ENCODE measurements at places on chromosomes 2 and 18.

- DNase-seq = no peak
These were observed 11.3 kb upstream of the CIB4 start for GRCh38 chr2:26652361-26653041.

DNA sequence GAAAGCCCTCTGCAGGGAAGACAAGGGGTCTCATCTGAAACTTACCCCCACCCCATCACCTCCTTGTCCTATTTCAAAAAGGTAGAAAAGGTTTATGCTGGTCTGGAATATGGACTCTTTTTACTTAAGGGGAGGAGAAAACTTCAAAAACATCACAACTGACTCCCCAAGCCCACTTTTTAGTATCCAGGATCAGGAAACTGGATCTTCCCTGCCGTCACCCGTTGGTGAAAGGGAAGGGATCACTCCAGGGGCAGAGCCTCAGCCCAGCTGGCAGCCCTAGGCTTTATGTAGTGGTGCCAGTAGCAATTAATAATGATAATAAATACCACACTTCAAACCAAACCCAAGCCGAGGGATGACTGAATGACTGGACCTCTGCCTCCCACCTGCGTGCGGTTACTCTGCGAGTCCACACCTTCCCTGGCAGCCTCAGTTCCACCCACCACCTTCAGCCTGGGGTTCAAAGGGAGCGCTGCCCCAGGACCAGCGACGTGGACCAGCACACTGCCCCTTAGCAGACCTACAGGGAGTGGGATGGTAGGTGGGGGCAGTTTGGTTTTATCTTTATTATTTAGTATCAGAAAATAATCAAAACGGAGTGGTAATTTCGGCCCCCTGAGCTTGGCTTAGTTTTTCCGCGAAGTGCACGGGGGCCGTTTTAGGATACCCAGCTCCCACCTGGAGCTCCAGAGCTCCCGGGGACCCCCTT is 4.9 kb upstream of the GATA6 start:
- no peak for DNase-seq

DNA sequence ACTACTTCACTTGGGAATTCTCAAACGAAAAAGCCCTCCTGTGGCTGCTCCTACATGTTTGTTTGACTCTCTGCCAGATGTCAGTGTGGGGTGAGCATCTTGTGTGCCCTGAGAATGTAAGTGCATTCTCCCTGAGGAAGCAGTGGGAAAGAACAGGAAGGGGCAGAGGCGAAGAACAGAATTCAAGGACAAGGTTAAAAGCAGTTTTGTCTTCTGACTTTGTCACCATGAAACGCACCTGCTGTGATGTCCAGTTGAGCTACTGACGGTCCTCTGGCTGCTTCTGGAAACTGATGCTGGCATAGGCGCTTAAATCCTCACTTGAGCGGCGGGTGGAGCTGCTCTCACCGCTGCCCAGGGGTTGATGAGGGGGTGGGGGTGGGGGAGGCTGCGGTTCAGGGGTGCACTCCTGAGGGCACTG is 4.9 kb downstream of the IRS1 start:
- no peak for DNase-seq

DNA sequence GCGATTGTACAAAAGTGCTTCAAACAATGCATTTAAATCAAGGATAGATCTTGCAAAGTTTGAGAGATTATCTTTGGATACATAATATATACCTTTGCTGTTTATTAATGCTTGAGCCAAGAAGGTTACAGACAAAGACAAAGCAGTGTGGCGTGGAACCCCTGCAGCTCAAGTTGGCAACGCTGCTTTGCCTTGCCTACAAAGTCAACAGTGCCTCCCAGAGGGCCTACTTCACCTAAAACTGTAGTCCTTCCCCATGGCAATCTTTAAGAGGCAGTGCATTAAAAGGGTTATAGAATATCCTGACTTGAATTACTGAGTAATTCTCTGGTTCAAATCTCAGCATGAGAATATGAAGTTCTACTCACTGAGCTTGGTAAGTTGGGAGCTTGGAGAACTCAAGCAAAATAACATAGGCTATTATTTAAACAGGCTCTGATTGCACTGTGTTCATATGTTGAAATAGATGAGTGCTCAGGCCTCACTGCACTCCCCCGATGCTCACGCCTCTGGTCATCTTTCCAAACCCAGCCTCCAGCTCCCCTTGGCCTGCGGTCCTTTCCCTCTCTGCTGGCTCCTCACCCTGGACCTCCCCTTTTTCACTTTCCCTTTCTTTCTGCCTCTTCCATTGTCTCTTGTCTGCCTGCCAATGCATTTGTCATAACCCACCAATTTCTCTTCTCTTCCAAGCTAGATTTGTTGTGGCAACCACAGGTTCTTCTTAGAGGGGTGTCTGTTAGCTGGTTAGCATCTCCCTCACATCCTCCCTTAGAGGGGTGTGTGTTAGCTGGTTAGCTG is 96.5 kb downstream of the MYT1L start:
- no peak for DNase-seq

GRCh38 chr18:8480506-8481328 is 128.5 kb upstream of the RAB12 start:
- DNase-seq = no peak

- DNase-seq = no peak
These were observed 87.0 kb downstream of the CERS6 start for GRCh38 chr2:168543037-168543436.

DNA sequence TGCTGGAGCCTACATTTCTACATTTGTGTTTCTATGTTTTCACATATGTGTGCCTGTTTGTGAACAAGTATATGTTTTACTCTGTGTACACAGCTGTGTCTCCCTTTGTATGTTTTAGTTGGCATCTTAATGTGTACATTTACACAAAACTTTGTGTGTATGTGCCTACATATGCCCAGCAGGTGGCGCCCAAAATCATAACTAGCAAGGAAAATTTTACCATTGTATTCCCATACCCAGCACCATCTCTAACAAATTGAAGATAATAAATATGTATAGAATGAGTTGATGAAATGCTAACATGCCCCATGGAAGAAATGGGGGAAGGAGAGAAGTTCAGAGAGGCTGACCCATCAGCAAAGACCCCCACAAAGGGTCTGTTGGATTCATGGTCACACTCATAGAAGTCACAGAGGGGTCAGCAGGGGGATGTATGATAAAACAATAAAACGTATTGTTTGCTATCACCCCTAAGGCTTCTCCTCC is 48.1 kb downstream of the PKDCC start:
- peak; percentile 77 for DNase-seq

DNA sequence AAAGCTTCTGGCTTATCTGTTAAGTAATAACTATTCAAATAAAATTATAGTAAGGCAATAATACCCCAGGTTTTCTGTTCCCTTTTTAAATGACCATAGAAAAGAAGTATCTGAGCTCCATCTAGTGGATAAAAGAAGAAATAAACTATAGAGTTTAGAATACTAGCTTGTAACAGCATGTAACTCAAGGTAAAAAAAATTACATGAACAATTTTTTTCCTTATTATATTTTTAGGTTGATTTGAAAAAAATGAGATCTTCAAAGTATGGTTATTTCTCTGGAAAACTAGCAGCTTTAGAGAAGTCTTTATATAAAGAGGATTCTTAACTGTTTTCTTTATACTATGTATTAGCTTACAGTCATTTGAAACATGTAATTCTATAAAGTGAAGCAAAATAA is 58.1 kb downstream of the NCKAP1 start:
- DNase-seq = no peak

DNA sequence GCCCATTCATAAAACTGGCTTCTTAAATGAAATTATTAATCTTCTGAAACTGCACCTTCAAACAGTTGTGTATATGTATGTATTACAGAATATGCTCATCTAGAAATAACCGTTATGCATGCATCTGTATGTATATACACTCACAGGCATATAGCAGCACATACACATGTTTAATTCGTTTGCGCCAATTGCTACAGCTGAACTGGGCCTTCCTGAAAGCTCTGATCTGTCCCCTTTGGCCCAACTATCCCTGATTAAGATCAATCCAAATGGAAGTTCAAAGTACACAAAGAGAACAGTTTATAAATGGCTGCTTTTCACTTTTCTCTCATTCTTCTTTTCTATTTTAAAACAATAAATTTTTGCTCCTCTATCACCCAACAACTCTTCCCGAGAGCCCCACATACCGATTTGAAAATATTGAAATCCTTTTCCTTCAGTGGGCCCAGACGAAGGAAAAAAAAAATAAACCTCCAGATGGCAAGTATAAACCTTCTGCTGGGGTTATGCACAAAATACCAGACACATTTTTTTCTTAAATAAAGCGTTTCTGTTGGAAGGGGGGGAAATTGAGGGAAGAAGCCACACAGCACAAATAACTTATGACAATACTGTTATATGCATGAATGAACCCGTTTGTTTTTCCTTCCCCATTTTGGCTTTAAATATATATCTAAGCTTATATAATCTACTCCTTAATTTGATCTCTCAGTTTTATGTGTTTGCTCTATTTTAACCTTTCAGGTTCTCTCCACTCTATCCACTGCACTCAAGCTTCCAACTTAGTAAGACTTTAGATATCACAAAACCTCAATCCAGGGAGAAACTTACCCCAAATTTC is 267.3 kb downstream of the TCF4 start:
- no peak for DNase-seq

GRCh38 chr2:112685271-112685884 is 35.4 kb upstream of the NT5DC4 start:
- no peak for DNase-seq

- no peak for DNase-seq
These were observed 483.9 kb upstream of the CRIM1 start for GRCh38 chr2:35871672-35872071.

All from stimulated activated CD4-positive, alpha-beta T cell treated with anti-CD3 and anti-CD28 coated beads, Interleukin-4, amount 100 ng/mL, for 1 hour (primary cell).